Activated T-helper 1 cell treated with anti-CD3 and anti-CD28 coated beads, Interleukin-12 subunit alpha, Interleukin-12 subunit beta, Interleukin-2, Interleukin-4 antibody, amounts not matched to agents 30 ng/mL and 10 ng/mL and 1 ng/mL, durations not matched to agents 14 hours and 24 hours and 36 hours (primary cell): ENCODE measurements at places on chromosomes 5 and 9.

DNA sequence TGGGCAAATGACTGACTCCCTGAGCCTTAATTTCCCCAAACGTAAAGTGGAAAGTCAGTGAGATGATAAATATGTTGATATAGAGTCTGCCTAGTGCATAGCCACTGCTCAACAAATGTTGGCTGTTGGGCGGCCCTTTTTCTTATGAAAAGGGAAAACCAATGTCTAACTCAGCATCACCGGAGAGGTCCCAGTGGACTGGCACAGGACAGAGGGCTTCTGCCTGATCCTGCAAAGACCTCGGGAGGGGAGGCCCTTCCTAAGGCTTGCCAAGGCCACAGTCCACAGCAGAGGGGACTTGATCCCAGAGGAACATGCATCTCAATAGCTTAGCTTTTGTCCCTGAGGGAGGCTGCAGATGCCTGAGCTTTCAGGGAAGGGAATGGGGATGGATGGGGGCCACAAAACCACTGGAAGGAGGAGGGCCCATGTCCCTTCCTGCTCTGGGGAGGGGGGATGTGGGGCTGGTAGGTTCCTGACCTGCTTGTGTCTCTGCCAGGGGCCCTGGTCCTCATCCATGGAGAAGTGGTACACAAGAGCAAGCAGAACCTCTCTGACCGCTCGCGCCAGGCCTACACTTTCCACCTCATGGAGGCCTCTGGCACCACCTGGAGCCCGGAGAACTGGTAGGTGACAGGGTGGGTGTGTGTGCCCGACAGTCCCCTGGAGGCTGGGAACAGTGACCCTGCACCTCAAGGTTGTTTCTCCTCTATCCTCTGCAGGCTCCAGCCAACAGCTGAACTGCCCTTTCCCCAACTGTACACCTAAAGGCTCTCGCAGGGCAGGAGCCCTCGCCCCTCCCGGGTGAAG is 6.3 kb downstream of the DOLK start:
- no peak for DNase-seq

DNA sequence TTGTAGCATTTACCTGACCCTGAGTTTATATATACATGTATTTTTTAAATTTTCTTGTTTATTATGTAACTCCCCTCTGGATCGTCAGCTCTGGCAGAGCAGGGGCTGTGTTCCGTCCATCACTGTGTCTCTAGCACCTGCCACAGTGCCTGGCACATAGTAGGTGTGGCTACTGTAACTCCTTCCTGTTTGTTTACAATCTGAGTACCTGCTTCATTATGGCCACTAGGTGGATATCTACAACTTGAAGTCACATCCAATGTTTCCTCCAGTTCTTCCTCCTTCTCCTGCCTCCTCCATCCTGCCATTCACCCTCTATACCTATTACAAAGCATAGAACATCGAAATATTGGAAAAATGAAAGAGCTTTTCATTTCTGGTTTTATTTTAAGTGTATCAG is 14.2 kb upstream of the PPP1R2B start:
- DNase-seq: no peak

DNA sequence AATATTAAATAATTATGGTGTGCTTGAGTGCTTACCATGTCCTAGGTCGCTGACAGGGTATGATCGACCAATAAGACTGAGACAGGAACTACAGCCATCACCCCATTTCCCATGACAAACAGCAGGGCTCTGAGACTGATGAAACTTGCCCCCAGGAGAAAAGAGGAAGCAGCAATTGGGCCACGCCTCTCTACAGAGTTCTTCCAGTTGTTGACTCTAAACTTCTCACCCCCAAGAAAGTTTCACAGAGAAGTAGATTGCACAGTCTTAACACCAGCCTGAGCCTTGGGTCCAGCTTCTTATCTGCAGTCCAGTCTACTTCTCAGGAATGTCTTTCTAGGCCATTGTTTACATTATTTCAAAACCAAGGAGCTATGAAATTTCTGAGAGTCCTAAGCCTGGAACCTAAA is 182.2 kb upstream of the ANKRD55 start:
- no peak for DNase-seq

GRCh38 chr5:18305288-18305924 is 671.1 kb downstream of the TAF11L14 start:
- DNase-seq: no peak

- DNase-seq: no peak
These were observed 118.7 kb downstream of the RXRA start for GRCh38 chr9:134445000-134445399.
